ENCODE measurements at places on chromosomes 7 and 10. TPM values are rescaled to one million over a fixed set of nuclear protein-coding genes. Genes with fewer than 3 reads are reported as not detected.

ABCB1 gene
- polyA plus RNA-seq: 0.40 TPM

CALD1 gene
- polyA plus RNA-seq: 1,746 TPM

TMEM229A gene
- not detected for polyA plus RNA-seq

DRGX gene
- polyA plus RNA-seq: 0.06 TPM

RTKN2 gene
- polyA plus RNA-seq: 1.5 TPM

CCDC146 gene
- 1.6 TPM for polyA plus RNA-seq

PDE1C gene
- polyA plus RNA-seq: 19.6 TPM

DPYSL4 gene
- polyA plus RNA-seq: 3.4 TPM

HOXA2 gene
- 0.09 TPM for polyA plus RNA-seq

PRTFDC1 gene
- polyA plus RNA-seq: 8.1 TPM

ASIC3 gene
- polyA plus RNA-seq: 0.45 TPM

PLXNA4 gene
- 0.28 TPM for polyA plus RNA-seq

CAMK2G gene
- polyA plus RNA-seq: 43.8 TPM

GIMAP4 gene
- polyA plus RNA-seq: not detected

DNA2 gene
- 0.74 TPM for polyA plus RNA-seq

LFNG gene
- polyA plus RNA-seq: 2.0 TPM

GBX1 gene
- polyA plus RNA-seq: not detected

CLRN3 gene
- not detected for polyA plus RNA-seq

OR2A1 gene
- not detected for polyA plus RNA-seq

SFTPA1 gene
- not detected for polyA plus RNA-seq

CDK6 gene
- polyA plus RNA-seq: 29.8 TPM

TAS2R38 gene
- not detected for polyA plus RNA-seq

PLEKHA1 gene
- 18.6 TPM for polyA plus RNA-seq

CYP3A7 gene
- not detected for polyA plus RNA-seq

FKBP6 gene
- not detected for polyA plus RNA-seq

ABCB8 gene
- polyA plus RNA-seq: 13.0 TPM

EIF3B gene
- polyA plus RNA-seq: 106 TPM

ACBD7 gene
- polyA plus RNA-seq: 0.76 TPM

GPER1 gene
- polyA plus RNA-seq: 2.1 TPM

LRRTM3 gene
- polyA plus RNA-seq: not detected

ELN gene
- 419 TPM for polyA plus RNA-seq

CRTAC1 gene
- not detected for polyA plus RNA-seq

GNAT3 gene
- polyA plus RNA-seq: not detected

MICU1 gene
- 40.4 TPM for polyA plus RNA-seq

TAS2R5 gene
- 0.64 TPM for polyA plus RNA-seq

AGBL3 gene
- polyA plus RNA-seq: 0.80 TPM

SPDYE5 gene
- polyA plus RNA-seq: 0.04 TPM

CLCN1 gene
- polyA plus RNA-seq: not detected

CD36 gene
- 0.34 TPM for polyA plus RNA-seq

LIPM gene
- not detected for polyA plus RNA-seq

SEMA3C gene
- 64.1 TPM for polyA plus RNA-seq

Measured in BJ (cell line).